ENCODE measurements at places on chromosomes 2 and 18.

DNA sequence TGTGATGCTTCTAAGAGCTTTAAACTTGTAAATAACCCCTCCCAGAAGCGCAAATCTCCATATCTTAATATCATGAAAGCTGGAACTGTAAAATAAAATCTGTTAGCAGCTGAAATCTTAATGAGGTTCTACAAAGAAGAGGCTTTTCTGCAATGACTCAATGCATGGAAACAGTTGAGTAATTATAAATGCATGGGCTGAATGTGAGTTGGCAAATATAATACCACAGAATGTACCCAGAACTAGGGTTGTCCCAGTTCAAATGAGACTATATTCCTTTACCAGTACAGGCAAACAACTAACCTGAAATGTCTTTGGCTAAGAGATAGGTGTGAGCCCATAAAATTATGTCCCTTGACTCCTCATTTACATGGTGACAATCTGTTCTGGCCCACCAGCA lies 52.9 kb downstream of the SATB2 start:
- no peak for DNase-seq

DNA sequence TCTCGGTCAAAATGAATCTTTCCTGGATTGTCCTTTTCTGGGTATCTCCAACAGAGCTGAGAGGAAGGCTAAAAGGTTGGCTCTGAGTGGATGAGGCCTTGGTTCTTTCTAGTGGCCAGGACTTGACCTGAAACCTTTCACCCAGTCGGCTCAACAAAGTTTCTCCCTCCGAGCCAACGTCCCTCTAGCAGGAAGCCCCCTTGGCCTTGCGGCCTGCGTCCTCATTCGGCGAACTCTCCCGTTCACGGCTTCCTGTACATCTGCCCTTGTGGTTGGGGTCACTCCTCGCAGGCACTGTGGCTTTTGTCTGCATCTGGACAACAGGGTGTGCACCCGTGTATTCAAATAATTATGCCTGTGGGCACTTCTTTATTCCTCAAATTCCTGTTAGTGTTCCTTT lies 9.4 kb upstream of the SIX3 start:
- DNase-seq = no peak

DNA sequence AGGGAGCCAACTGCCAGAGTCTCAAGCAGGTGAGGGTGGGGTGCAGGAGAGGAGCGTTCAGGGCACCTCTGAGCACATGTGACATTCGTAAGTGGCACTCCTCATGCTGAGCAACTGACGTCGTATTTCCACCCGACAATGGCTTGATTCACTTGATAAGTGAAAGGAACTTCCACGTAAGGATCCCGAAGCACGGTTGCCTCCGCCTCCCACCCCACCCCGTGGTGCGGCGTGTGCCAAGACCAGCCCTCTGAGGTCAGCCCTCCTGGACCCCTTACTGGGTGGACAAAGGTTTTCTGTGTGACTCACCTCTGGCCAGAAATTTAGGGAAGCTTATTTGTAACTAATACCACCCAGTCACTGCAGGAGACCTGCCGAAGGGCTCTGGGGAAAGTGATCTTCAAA lies 59.9 kb downstream of the AGAP1 start:
- DNase-seq = no peak

GRCh38 chr2:164903951-164904350 lies 51.4 kb downstream of the SLC38A11 start:
- DNase-seq = peak; percentile 15

DNA sequence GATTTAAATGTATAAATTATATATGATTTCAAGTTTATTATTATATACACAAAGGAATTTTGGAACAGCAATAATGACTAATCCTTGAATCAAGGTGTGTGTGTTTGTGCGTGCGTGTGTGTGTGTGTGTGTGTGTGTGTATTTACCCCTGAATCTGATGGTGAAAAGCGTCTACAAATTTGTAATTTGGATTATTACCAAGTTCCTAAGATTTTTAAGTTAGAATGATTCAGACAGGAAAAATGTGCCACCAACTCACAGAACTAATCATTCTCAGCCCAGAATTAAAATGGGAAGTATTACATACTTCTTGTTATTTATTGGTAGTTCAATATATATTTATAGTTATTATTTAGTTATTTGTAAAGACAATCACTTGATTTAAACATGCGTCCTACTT lies 12.3 kb downstream of the CALCRL start:
- no peak for DNase-seq

- DNase-seq = no peak
Measured at GRCh38 chr2:19356545-19357401, 1.6 kb downstream of the OSR1 start.

- DNase-seq = no peak
Measured at GRCh38 chr18:70636991-70637390, 348.1 kb downstream of the SOCS6 start.

- DNase-seq = no peak
Measured at GRCh38 chr18:76592981-76593381, 97.9 kb upstream of the ZNF516 start.

- DNase-seq = no peak
Measured at GRCh38 chr2:219523031-219523671, 8.9 kb downstream of the ASIC4 start.

DNA sequence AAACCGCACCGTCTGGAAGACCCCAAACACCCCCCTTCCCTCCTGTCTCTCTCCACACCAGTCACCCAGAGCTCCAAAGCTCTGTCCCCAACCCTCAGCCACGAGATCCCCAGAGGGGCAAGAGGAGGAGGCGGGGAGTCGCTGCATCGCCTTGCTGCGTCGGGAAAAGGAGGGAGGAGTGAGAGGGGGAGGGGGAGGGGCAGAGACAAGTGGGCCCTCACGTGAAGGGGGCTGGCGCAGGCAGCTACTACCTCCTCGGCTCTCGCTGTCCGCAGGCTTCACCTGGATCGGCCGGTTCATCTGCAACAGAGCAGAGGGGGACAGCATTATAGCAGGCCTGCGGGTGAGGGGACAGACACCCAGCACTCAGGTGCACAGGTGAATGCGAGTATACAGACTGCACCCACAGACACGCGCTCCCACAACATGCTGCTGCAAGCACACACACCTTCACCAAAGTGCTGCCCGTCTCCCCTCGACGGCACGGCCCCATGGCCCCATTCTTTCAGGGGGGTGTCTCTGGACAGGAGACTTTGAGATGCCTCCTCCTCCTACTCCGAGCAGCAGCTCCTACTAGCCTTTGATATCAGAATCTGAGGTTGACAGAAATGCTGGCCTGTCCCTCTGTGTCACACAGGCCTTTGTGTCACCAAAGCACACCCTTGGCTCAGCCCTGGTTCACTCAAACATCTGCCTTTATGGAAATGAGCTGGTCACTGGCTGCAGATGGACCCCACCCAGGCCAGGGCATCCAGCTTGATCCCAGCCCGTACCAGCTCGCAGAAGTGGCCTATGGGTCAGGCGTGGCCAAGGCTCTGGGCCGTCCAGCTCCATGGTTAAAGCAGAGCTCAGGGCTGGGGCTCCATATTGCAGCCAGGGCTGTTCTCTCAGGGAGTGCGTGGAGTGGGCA lies 243.8 kb downstream of the CELF4 start:
- no peak for DNase-seq

- no peak for DNase-seq
Measured at GRCh38 chr2:152173831-152174230, 1.7 kb downstream of the STAM2 start.

DNA sequence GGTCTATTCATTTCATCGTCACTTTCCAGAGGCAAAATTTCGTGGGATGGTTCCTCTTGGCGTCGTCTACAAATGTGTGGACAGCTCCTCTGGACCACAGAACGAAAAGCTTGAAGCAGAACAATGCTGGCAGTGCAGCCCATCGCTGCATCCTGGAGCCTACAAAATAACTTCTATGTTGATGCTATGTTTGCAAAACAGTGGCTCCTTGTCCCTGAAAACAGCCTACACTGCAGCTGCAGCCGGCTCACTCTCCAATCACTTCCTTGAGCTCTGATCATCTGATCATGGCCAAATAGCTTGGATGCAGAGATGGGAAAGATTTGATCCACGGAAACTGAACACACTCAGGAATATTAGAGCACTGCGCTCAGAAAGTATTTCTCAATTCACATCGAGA lies 60.0 kb downstream of the DOCK10 start:
- DNase-seq = peak; percentile 91

- no peak for DNase-seq
Measured at GRCh38 chr2:200348897-200349563, 42.5 kb downstream of the SPATS2L start.

GRCh38 chr2:10316860-10317259 lies 14.2 kb downstream of the HPCAL1 start:
- DNase-seq = no peak

GRCh38 chr2:45746888-45747287 lies 95.4 kb downstream of the PRKCE start:
- no peak for DNase-seq

DNA sequence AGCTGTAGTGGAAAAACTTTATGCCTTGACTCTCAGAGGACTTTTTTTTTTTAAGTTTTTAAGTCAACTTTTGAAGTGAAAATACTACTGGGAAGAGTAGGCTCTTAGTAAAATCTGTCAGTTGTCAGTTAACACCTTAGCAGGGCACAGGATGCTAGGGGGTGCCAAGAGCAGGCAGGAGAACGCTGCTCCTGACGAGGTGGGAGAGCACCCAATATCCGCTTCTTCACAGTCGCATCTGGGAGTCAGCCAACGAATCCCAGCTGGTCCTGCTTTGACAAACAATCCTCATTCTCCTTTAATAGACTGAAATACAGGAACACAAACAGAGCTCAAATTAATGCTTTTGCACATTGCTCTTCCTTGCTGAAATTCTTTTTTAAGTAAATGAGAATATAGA lies 709.5 kb upstream of the ACVR2A start:
- peak; percentile 5 for DNase-seq

DNA sequence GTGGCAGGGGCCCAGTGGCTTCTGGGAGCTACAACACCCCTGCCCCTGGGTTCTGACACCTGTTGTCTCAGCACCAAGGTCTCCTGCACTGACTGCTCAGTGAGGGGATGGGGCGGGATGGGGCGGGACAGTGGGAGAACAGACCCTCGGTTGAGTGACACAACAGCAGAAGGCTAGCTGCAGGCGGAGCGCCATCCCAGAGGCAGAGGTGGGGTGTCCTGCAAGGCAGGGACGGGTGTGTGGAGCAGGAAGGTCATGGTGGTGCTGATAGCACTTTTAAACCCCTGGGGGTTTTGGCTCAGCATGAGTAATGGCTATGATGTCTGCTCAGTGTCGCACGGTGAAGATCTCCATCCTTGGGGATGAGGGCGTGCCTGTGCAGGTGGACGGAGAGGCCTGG lies 105.1 kb downstream of the DGKD start:
- no peak for DNase-seq

GRCh38 chr2:68195096-68195495 lies 37.4 kb downstream of the PNO1 start:
- no peak for DNase-seq

GRCh38 chr2:128276878-128277675 lies 41.6 kb downstream of the HS6ST1 start:
- DNase-seq = no peak

DNA sequence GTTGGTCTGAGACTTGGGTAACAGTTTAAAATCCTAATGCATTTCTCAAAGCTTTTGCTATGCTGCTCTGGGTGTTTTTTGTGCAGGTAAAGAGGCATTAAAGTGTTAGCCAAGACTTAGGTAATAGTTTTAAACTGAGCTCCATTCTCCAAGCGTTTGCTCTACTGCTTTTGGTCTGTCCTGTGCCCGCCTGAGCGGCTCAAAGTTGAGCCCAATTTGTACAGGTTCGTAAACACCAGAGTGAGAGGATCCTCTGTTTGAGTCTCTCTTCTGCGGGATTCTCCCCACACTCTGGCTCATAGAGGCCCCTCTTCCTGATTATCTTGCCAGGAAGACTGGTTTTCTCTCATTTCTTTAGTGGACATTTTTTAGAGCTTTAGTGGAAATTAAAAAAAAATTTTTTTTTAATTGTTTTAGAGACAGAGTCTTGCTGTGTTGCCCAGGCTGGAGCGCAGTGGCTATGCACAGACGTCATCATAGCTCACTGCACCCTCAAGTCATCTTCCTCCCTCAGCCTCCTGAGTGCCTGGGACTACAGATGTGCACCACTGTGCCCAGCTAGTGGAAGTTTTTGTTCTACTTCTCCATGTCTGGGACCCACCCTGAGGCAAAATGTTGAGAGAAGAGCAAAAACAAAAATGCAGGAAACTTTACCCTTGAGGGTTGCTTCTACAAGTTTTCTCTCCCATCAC lies 16.6 kb downstream of the CCDC138 start:
- no peak for DNase-seq

DNA sequence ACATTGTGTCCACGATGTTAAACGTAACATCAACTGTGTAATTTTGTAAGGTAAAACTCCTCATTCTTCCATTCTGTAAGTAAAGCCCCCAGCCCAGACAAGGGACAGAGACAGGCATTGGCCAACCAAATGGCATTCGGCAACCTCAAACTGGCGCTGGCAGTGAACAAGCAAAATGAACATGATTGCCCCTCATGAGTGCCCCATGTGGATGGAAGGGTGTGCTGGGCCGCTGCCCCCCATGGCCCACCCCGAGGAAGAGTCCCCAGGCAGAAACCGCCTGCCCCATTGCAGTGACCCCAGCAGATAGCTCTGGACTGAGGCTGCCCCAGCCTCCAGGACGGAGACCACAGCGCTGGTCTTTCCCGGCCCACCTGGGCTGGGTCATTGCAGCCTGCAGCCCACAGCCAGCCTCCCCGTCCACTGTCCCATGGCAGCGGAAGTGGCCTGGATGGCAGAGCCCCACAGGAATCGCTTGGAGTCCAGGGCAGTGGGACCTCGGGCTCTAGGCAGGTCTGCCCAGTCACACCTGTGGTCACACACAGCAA lies 220.2 kb downstream of the HDAC4 start:
- no peak for DNase-seq

- DNase-seq = no peak
Measured at GRCh38 chr2:175057078-175057685, 52.0 kb upstream of the CHN1 start.

DNA sequence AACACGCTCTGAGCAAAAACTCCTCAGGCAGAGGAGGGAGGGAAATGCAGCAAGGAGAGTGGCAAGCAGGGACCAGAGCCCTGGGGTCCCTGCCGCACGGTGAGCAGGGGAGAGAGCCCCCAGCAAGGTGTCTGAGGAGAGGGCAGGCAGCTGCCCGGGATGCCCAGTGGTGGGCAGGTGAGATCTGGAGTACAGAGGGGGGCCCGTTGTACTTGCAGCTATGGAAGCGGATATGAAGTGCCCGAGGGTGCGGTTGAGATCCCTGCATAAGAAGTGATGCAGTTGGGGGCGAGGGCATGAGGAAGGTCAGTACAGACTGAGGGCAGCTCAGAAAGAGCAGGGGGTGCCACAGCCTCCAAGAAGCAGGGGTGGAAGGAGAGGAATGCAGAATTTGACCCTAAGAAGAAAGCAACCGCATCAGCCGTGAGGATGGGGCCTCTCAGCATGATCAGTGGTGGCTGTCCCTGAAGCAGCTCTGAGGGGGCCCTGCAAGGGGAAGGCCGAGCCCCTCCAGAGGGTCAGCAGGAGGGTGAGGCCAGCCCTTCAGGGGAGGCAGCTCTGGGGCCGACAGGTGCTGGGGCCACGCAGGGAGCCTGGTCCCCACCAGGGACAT lies 29.4 kb downstream of the MTERF4 start:
- no peak for DNase-seq
